Right cardiac atrium (tissue), 5 donors: ENCODE measurements at places on chromosomes 7 and 10.
A peak's percentile ranks its signal among the peaks of the same experiment; 100 is the strongest.

- no peak for DNase-seq
Measured at GRCh38 chr10:102438374-102438773, 6.0 kb upstream of the CUEDC2 start.

- no peak for DNase-seq
Measured at GRCh38 chr7:114715907-114716306, 206.0 kb upstream of the MDFIC start.

GRCh38 chr10:112132435-112132834 lies 51.1 kb downstream of the GPAM start:
- DNase-seq = no peak

- no peak for DNase-seq
Measured at GRCh38 chr7:117630501-117630900, 150.7 kb downstream of the CFTR start.

- DNase-seq = no peak
Measured at GRCh38 chr10:112815269-112816032, 134.6 kb upstream of the TCF7L2 start.

DNA sequence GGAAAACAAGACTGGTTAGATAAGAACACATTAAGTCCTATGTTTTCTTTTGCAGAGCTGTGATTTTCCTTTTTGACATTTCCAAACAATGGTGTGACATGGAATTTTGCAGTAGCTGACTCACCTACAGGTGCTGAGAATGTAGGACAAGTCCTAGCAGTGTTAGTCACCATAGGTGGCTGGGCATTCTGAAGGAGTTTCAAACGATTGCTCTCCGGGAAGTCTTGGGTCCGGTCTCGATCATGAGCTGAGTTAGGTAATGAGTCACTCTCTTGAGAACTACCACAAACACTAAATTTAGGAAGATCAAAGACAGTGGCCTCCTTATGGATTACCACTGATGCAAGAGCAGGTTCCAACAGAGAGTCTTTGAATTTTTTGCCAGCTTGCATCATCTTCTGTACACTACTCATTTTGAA lies 3.6 kb downstream of the FIGNL1 start:
- no peak for DNase-seq

GRCh38 chr10:125795128-125795527 lies 19.5 kb upstream of the MMP21 start:
- peak; percentile 70 for DNase-seq

GRCh38 chr7:108285003-108285368 lies 154.8 kb upstream of the LAMB4 start:
- no peak for DNase-seq

DNA sequence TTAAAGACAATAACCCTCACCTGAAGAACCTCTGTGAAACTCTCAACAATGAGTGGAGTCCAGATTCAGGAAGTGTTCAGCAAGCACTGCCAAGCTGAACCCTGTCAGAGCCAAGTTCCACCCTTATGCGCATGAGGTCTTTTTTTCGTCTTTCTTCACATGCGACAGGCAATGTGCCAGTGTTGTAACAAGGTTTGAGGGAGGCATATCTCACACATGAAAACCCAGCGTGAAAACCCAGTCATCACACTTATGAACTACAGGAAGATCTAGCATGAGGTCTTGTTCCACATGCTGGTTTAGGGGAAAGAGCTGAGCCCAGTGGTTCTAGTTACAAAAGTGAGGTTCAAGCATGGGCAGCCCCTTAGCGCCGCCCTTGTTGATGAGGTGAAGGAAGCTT lies 49.7 kb downstream of the RABGEF1 start:
- no peak for DNase-seq

DNA sequence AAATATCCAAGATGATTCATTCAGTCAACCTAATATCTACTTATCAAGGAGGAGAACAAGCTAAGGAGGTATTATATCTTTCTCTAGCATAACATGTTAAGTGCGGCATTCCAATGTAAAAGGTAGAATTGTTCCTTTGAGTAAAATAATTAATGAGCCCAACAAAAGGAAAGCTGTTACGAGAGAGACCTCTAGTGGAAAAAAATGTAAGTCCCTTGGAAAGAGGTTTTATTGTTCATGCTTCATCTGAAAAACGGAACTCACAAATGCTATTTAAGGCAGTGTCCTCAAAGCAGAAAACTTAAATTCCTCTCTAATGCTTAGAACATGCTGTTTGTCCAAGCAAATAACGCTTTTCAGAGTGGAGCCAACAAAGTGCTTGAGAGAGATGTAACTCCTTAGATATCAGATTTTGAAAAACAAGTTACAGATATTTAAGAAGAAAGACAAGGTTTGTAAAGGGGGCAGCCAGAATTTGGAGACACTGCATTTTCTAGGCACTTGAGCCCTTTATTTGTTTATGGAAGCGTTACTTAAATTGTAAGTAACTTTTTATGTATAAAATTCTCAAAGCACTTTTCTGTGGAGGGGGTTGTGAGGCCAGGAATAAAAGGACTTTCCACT lies 119.9 kb downstream of the TFEC start:
- no peak for DNase-seq

GRCh38 chr7:77699056-77699455 lies 2.8 kb downstream of the RSBN1L start:
- no peak for DNase-seq

DNA sequence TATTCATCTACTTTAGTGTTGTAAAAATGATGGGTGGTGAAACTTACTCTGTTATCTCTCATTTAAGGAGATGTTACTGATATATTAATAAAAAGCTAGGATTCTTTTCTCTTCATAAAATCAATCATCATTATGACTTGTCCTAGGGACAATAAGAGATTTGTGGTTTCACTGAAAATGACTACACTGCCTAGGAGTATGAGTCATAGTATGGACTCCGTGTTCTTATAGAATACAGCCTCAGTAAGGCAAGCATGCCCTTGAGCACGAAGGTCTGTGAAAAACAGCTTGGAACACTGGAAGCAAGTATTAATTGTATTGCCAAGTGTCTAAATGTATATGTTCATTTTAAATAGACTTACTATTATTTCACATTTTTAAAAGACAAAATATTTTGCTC lies 749.2 kb upstream of the PCDH15 start:
- DNase-seq = no peak

DNA sequence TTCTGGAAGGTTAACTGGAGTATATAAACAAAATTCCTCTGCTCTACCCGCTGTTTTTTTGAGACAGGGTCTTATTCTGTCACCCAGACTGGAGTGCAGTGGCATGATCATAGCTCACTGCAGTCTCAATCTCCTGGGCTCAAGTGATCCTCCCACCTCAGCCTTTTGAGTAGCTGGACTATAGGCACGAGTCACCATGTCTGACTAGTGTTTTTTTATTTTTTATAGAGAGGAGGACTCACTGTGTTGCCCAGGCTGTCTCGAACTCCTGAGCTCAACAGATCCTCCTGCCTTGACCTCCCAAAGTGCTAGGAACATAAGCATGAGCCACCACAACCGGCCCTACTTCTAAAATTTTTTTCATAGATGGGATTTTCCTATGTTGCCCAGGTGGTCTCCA lies 2.2 kb downstream of the RAB18 start:
- no peak for DNase-seq

- DNase-seq = no peak
Measured at GRCh38 chr7:149010451-149010850, 17.9 kb downstream of the PDIA4 start.

- peak; percentile 87 for DNase-seq
Measured at GRCh38 chr10:124744102-124745050, at the start of gene FAM53B. Gene FAM53B (minus strand): TSS chr10:124744378. CDS start chr10:124706713, 37,665 bp downstream.

GRCh38 chr7:83835424-83835823 lies 186.5 kb upstream of the SEMA3E start:
- no peak for DNase-seq

- DNase-seq = no peak
Measured at GRCh38 chr10:118405928-118406327, 63.8 kb upstream of the FAM204A start.

GRCh38 chr7:31073326-31074119 lies 21.4 kb downstream of the ADCYAP1R1 start:
- DNase-seq = peak; percentile 23

DNA sequence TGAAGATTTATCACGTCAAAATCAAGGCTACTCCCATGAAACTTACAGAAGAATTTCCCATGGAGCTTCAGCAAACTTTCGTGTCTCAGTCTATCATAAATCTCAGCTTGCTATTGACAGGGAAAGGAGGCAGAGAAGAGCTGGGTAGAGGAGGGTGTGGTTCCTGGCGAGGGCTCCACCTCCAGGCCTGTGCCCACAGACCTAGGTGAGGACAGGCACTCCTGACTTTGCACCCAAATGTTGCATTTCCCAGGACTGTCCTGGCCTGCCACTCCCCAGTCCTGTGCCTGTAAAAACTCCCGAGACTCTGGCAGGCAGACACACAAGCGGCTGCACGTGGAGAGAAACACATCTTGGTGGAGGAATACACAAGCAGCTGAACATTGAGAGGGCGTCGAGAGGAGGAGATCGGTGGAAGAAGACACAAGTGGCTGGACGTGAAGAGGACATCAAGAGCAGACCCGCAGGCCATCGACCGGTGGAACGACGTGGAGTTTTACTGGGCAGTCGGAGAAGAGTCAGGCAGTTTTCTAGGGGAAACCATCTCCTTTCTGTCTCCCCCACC lies 145.1 kb downstream of the CTNNA3 start:
- peak; percentile 41 for DNase-seq

DNA sequence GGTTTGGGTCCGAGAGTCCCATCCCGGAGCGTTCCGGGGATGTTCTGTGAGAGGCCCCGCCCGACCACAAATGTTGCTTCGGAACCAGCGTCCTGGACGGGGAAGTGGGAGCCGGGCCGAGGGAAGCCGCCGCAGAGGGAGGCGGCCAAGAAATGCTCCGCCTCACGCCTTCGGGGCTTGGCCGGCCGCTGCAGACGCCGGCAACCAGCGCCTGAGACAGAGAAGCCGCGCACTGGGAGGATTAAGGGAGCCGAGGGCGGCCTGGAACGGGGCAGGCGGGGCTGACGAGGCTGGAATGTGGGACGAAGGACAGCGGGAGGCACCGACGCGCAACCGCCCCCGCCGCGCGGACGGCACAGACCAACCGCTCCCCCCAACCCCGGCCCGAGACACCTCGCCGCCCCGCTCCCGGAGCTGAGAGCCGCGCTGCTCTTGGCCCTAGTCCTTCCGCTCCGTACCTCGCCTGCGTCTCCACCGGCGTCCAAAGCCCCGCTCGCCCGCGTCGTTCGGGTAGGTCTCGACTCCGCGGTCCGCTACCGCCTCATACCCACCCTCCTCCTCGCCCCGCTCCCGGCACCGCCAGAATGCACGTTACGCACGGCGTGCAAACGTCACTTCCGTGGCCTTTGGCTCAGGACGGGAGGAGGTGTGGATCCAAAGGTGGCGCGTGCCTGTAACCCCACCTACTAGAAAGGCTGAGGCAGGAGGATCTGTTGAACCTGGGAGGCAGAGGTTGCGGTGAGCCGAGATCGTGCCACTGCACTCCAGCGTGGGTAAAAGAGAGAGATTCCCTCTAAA lies 36.7 kb upstream of the KCTD7 start:
- peak; percentile 95 for DNase-seq

DNA sequence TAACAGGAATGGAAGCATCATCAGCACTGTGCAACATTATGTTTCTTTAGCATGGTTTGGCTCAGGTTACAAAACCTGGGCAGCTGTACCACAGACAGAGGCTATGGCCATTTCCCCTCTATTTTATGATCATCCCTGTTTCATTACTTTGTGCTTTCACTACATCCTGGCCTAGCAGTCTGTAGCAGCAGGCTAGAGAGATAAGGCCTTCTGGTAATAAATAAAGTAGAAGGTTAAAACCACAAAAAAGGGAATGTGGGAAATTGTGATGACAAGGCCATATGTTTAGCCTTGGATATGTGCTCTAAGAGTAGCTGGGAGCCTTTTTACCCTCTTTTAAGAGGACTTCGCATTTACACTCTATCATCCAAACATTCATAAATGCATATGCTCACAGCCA lies 266.2 kb upstream of the PHF14 start:
- DNase-seq = no peak

- no peak for DNase-seq
Measured at GRCh38 chr10:19014034-19014433, 34.6 kb upstream of the MALRD1 start.

DNA sequence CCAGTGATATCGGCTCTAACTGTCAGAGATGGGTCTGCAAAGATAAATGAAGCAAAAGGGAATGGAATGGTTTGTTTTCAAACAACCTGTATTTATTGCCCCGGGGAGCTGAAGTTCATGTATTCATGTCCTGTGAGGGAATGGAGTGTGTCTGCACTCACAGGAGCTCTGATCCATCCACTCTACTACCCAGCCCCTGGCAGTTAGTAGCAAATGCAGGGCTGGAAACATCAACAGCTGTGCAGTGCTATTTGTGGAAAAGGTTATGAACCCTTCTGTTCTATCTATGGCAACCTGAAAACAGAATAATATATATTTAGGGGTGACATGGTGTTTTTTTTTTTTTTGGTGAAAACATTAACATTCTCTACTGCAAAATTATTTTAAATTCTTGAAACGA lies 9.8 kb downstream of the AGR2 start:
- no peak for DNase-seq

GRCh38 chr7:16554518-16555236 lies 28.1 kb downstream of the LRRC72 start:
- DNase-seq = no peak

GRCh38 chr10:119378737-119379067 lies 163.8 kb downstream of the RGS10 start:
- peak; percentile 59 for DNase-seq

DNA sequence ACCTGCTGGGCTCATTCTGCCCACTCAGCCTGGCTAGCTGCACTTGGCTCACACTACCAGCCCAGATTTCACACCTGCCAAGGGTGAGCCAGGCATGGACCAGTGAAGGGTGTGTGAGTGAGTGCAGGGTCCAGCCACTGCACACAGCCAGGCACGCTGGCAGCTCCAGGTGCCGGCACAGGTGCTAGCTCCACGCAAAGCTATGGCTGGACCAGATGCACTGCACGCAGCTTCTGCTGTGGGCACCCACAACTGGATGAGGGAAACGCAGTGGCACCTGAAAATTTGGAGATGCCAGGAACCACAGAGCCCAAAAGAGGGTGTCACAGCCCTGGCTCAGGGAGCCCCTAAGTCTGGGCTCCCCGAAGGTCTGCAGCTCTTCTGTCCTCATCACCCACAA lies 24.9 kb upstream of the TES start:
- DNase-seq = no peak

GRCh38 chr7:3301831-3302618 lies 973 bp downstream of the SDK1 start:
- DNase-seq = peak; percentile 57

DNA sequence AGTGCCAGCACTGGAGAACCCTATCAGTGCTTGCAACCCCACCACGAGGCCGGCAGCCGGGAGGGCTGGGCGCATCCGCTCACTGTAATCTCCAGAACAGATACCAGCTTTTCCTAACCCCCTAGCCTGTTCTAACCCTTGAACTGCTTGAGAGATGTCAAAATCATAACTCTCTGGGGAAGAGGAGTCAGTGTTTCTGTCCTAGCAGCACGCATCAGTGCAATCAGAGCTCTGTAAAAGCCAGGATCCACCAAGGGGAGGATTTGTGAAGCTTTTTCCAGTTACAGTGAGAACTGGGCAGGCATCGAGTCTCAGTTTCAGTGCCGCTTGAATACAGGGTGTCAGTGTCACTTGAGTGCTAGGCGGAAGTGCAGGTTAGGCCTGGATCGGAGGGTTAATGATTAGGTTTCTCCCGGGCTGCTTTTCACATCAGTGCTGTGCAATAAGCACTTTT lies 104.5 kb upstream of the INSYN2A start:
- no peak for DNase-seq
